Stimulated activated effector memory CD8-positive, alpha-beta T cell treated with anti-CD3 and anti-CD28 coated beads, Interleukin-12 subunit alpha, Interleukin-12 subunit beta, amount 100 ng/mL, for 72 hours (primary cell): ENCODE measurements at places on chromosomes 6 and 20.

GRCh38 chr6:6646859-6647258 lies 58.3 kb downstream of the LY86 start:
- no peak for DNase-seq

DNA sequence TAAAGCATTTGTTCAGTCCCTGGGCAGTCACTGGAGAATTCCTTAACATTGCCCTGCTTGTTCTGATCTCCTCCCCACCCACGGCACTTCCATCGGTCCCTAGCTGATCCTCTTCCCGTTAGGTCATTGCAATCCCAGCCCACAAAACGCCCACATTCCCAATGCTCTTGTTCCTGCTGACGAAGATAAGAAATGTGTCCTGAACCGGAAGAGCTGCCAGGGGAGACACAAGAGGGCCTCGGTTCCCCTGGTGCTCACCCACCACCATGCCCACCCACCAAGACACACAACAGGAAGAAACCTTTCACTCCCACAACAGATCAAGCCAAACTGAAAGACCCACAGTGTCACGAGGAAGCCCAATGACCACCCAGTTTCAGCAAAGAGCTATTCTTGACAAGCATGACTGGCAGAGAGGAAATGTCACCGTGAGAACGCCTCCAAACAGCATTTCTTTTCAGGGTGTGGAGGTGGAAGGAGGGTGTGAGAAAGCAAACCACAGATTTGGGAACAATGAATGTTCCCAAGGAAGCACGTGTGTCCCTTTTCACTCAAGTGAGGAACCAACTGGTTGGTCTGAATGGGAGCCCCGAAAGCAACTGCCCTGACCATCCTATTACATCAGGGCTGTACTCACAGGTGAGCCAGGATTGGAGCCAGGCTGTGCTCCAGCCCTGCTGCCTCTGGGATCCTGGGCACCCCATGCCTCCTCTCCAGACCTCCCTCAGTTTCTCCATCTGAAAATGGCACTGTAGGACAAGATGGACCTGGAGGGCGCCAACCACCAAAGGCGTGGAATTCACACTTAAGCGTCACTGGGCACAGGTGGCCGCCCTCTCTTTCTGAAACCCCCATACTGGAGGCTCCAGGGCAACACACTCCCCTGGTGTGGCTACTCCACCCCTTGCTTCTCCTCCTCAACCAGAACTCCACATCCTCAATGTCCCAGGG lies 97.5 kb downstream of the ZMYND8 start:
- no peak for DNase-seq

- no peak for DNase-seq
Observed at GRCh38 chr20:49853640-49854039, 41.0 kb downstream of the SLC9A8 start.

DNA sequence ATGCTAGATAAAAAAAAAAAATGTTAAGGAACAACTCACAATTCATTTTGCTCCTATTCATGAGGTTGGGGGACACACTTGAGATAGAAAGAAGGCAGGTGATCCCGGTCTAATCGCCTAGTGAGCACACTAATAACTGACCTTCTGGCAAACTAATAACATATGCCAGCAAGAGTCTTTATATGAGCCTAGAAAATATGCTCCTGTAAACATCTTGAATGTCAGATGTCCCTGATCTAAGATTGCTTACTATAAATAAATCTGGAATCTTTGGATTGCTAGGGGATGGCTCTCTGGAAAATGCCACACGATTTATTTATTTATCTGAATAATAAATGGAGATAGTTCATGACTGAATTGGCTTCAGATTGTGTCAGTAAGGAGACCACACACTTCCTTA lies 821.9 kb downstream of the GRIK2 start:
- no peak for DNase-seq

DNA sequence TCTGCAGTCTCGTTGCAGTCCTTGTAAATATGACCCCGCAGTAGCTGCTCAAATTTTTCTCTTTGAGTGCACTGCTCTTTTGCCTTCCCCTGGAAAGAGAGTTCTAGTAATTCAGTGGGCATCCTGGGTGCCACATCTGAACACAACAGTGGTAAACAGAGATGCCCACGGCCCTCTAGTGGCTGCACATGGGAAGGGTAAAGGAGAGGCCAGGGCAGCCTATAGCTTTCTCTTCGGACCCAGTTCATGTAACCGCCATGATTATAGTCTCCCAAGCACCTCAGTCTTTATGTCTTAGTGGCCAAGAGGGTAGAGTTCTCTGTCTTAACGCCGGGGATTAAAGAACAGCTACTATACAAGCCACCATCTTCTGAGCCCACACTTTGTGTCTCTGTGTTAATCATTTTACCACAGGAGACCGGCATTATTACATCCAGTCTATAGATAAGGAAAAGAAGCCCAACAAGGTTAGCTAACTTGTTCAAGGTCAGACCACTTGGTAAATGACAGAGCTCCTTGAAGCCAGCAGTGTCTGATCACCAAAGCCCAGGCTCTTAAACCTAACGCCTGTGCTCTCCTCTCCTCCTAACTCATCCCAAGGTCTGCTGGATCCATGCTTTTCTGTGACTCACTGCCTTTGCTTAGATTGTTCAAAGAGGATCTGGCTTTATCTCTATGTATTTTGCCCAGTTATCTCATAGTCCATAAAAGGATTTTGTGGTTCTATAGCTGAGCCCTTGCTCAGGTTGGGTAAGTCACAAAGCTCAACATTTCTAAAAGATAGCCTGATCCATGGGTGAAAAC lies 81.8 kb downstream of the ISM1 start:
- DNase-seq = no peak

- DNase-seq = no peak
Observed at GRCh38 chr20:17421493-17421892, 109.7 kb downstream of the BFSP1 start.

DNA sequence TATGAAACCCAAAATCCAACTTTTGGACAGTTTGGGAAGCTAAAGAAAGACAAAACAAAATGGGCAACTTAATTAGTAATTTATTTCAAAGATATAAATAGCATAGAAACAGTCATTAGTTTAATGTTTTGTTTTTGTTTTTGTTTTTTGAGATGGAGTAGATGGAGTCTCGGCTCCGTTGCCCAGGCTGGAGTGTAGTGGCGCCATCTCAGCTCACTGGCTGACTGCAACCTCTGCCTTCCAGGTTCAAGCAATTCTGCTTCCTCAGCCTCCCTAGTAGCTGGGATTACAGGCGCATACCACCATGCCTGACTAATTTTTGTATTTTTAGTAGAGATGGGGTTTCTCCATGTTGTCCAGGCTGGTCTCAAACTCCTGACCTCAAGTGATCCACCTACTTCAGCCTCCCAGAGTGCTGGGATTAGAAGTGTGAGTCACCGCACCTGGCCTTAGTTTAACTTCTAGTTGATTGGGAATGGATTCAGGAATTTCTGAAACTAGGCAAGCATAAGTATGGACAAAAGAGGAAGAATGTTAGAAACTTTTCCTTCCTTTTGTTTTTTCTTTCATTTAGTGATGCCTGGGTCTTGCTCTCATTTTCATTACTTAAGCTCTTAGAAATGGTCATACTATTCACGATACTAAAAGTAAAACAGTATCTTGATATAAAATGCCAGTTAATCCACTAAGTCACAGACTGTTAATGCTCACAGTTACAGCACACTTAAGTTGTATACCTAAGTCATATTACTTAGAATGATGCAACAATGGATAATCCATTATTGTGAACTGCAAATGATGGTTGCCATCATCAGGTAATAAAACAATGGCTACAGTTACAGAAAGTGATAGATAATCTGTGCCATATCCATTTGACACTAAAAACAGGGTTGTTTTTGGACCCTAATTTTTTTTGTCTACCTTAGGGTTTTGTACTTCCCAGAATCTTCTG lies 8.2 kb downstream of the SENP6 start:
- DNase-seq = no peak

DNA sequence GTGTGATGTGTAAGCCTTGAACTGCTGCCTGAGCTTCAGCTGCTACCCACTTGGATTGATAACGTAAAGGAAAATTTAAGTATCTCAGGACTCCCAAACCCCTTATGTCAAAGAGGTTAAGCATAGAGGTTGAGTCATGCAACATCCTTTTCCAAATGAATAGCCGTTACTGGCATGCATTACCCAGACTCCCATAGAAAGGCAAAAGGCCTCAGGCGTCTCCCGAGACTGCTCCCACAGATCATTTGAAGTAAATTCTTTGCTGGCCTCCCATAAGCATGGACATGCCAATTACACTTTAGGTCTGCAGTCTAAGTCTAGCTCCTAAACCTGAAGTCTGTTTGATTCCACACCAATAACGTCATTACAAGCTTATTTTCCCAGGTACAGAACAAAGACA lies 14.7 kb downstream of the IPCEF1 start:
- no peak for DNase-seq

DNA sequence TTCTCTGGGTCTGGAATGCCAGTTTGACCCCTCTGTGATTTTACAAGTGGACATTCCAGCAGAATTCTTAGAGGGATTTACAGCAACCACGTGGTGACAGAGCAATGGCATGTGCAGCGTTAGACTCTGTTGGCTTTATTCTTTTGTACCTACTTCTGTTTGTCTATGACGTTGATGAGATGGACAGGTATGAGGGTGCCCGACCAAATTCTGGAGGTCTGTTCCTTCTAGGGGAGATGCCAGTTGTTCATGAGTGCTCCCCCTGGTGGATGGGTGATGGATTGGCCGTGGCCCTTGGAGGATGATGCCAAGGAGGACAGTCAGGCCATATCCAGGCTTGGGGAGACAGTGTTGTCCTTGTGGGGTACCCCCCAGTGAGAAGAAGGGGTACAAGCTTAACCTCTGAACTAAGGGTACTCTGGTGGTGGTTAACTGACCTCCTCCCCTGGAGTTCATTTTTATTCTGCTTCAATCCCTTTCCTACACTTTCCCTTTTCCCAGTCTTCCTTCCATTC lies 198.6 kb downstream of the DTNBP1 start:
- peak; percentile 51 for DNase-seq

- no peak for DNase-seq
Observed at GRCh38 chr6:163943607-163944385, 529.3 kb downstream of the QKI start.

- no peak for DNase-seq
Observed at GRCh38 chr20:10412591-10413408, 21.2 kb downstream of the MKKS start.

DNA sequence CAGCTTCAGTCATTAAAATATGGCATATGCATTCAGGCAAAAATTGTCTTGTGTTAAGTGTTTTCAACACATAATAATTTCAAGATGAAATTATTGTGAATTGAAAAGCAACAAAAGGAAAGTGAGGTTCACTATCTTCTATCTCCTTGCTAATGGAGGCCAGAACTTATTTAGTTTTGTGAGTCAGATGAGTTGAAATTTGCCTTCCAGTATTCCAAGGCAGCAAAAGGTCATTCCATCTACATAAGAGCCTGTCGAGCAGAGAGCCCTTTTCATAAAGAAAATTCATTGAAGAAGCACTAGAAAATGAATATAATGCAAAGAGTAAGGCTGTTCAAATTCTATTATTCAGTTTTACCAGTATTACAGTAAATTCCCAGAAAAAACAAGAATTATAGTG lies 274.3 kb downstream of the PLCB1 start:
- no peak for DNase-seq

- no peak for DNase-seq
Observed at GRCh38 chr6:160221423-160221822, 37.2 kb downstream of the SLC22A2 start.

DNA sequence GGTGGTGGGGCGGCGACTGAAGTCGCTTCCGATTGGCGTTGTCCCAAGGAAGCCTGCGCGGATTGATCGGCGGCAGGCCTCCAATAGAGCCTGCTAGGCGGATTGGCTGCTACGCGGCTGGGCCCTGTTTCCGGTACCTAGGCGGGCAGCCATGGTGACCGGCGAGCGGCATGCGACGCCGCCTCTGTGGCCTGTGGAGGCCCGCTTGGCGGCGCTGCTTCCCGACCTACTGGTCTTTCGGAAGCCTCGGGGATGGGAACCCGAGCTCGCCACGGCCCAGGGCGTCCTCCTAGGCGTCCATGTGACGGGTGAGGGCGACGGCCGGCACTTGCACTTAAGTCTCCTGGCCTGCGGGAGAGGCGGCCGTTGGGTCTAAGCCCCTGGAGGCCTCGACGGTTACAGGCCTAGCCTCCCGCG lies 28.1 kb downstream of the NFYA start:
- DNase-seq = no peak

GRCh38 chr20:48129345-48129942 lies 344.2 kb upstream of the SULF2 start:
- DNase-seq = no peak

DNA sequence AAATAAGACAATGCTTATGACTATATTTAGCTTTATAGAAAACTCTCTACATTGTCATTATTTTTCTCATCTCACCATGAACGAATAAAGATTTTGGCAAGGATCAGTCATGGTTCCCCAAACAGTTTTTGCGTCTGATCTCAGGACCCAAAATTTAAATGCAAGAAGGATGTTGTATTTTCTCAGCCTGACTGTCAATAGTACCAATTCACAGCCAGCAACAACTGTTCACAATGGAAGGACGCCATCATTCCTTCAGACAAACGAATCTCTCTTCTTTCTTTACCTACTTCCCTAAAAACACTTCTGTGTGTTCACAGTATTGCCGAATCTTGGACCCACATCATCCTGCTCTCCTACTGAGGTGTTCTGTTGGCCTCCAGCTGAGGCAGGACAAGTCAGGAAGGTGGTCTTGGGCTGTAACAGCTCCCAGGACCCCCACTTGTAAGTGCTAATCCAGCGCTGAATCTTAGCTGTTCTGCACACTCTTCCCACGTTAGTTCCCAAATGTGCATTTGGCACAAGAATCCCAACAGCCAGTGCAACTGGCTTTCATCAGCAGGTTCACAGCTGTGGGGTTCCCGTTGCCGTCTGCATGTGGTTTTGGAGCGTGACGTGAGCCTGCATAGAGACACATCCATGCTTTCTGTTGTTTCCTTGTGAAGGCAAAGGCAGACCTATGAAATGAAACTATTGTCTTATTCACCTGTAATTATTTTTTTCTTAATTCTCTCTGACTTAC lies 600.0 kb downstream of the QKI start:
- DNase-seq = no peak

DNA sequence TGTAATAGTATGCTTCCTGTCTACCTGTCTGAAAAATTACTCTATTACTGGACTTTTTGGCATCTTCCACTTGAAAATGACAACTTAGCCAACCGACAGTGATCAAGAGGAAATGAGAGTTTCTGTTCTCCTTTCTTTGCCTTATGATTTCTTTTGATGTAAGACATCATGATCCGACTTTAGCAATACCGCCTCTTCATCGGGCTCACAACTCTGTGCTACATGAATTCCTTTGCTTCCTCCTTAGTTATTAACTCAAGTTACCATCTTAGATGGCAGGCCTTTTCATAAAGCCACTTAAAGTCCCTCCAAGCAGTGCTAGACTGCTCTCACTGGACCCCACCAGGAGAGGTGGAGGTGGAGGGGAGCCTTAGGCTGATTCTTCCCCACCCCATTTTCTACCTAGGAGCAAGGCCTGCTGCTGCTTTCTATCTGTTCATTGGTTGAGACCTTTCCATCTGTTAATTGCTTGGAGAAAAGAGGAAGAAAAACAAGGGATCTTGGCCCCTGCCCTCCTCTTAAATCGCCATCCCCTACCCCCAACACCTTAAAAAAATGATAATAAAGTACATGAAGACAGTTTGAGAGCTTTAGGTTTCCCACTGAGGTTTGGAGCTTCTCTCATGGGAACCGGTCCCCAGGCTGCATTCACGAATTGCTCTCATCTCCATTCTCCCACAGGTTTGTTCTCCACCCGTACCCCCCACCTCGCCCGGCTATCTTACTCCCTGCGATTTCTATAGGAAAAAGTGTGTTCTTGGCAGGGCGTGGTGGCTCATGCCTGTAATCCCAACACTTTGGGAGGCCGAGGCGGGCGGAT lies 21.6 kb upstream of the MCM3 start:
- no peak for DNase-seq

GRCh38 chr6:35048031-35048613 lies 93.0 kb downstream of the TCP11 start:
- DNase-seq = no peak

- no peak for DNase-seq
Observed at GRCh38 chr20:9161311-9161710, 92.4 kb downstream of the PLCB4 start.
